H1 (cell line): ENCODE measurements at places on chromosomes 2 and 18. TPM values are rescaled to one million over a fixed set of nuclear protein-coding genes. Genes with fewer than 3 reads are reported as not detected.

- H3K4me3 ChIP-seq: no peak overlapping the region
- no peaks in the 10 kb centered on the region for H3K27me3 ChIP-seq
- no peak overlapping the region for H3K27ac ChIP-seq
- H3K36me3 ChIP-seq: no peaks in the 10 kb centered on the region
Measured at GRCh38 chr2:122132147-122132691, 376.8 kb downstream of the TSN start.

GRCh38 chr2:143501106-143501676, 372.0 kb downstream of the ARHGAP15 start:
- no peaks in the 10 kb centered on the region for H3K36me3 ChIP-seq
- no peak overlapping the region for H3K4me3 ChIP-seq
- DNase-seq: no peak
- no peaks in the 10 kb centered on the region for H3K4me1 ChIP-seq

DNA sequence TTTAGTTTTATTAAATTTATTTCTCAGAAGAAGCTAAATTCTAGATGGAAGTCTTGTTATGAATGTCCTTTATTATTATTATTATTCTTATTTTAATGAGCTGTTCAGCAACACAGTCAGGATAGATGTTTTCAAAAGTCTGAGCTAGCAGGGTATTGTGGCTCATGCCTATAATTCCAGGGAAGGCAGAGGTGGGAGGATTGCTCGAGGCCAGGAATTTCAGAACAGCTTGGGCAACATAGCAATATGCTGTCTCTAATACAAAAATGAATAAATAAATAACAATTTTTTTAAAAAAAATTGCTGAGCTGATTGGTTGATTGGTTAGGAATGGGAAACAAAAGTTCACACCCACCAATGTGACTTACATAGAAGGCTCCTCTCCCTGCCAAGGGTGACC, 274.1 kb upstream of the CYRIA start:
- H3K27ac ChIP-seq: no peak overlapping the region
- no peak overlapping the region for H3K4me3 ChIP-seq
- no peaks in the 10 kb centered on the region for H3K27me3 ChIP-seq
- no peaks in the 10 kb centered on the region for H3K4me1 ChIP-seq
- DNase-seq: no peak

- no peaks in the 10 kb centered on the region for H3K27me3 ChIP-seq
- H3K4me1 ChIP-seq: no peaks in the 10 kb centered on the region
- H3K27ac ChIP-seq: no peak overlapping the region
- no peak for DNase-seq
- no peaks in the 10 kb centered on the region for H3K36me3 ChIP-seq
- no peak overlapping the region for H3K4me3 ChIP-seq
Measured at GRCh38 chr18:65239787-65240186, 511.0 kb upstream of the CDH7 start.

DNA sequence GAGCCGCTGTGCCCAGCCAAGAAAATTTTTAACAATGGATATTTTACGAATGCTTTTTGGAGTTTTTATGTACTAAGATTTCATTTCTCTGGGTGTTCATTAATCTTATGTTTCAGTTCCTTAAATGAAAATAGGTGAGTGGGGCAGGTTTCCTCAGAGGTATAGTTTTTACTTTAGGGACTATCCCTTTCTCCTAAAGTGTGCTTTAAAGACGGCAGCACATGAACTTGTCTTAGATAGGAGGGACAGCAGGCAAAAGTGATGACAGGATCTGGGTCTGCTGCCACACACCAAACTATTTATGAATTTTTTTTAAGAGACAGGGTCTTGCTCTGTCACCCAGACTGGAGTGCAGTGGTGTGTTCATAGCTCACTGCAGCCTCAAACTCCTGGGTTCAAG, 8.0 kb upstream of the REL start:
- no peak overlapping the region for H3K4me3 ChIP-seq
- no peaks in the 10 kb centered on the region for H3K36me3 ChIP-seq
- no peak overlapping the region for H3K27ac ChIP-seq
- no peaks in the 10 kb centered on the region for H3K4me1 ChIP-seq

LRATD1 gene
- total RNA-seq: 2.3 and 2.4 TPM in 2 replicates
